ENCODE measurements at places on chromosomes 7 and 10. TPM values are rescaled to one million over a fixed set of nuclear protein-coding genes. Genes with fewer than 3 reads are reported as not detected.

PRPS1L1 gene
- not detected for total RNA-seq

DNA sequence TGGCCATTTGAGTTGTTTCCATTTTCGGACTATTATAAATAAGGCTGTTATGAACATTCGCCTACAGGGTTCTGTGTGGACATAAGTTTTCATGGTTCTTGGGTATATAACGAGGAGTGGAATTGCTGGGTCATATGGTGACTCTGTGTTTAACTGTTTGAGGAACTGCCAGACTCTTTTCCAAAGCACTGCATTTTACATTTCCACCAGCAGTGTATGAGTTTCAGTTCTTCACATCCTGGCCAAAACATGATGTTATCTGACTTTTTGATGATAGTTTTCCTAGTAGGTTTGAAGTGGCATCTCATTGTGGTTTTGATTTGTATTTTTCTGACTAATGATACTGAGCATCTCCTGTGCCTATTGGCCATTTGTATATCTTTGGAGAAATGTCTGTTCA lies 5.4 kb downstream of the SUV39H2 start:
- peak; percentile 14 for DNase-seq

DNA sequence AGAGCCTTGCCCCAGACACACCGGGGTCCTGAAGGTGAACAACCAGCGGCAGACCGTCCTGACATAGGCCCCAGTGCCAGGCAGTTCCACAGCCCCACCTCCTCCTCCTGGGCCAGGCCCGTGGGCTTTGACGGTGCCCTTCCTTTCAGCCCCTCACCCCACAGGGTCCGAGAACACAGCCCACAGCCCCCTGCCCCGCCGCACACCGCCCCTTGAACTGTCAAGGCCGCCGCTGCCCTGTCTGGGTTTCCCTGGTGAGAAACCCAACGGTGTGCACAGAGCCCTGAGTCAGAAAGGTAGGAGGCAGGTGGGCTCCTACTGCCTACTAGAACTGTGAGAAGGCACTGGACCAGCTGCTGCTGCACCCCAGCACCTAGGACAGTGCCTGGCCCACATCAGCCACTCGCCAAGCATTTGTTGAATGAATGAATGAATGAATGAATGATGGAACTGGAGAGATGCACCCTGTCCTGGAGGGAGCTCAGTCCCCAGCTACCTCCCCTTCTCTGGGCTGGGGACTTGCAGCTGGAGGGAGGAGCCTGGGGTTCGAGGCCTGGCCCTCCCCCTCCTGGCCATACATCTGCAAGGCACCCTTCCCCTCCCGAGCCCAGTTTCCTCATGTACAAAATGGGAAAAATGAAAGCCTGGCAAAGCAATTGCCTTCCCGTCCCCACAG lies 117.9 kb downstream of the SLIT1 start:
- DNase-seq = no peak

DNA sequence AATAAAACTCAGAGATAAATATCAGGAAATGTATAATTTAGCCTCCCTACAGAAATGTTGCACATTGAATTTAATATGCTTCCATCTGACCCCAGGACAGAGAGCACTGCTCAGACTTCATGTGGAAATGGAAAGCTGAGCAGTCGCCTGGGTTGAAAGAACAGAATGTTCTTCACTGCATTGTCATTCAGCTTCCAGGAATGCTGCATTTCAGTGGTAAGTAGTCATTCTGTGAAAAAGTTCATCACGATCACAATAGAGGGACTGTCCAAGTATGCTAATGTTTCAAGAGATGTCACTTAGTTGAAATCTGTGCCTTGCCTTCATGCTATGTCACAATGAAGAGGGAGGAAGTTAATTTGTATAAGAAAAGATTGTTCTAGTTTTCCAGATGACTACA lies 147.3 kb downstream of the NRCAM start:
- peak; percentile 74 for DNase-seq

GRCh38 chr10:118842843-118843624 lies 88.3 kb upstream of the CACUL1 start:
- DNase-seq = no peak
